ENCODE measurements at places on chromosomes 2 and 18.

GRCh38 chr2:58870704-58871103, 629.6 kb upstream of the FANCL start:
- DNase-seq, result no peak

DNA sequence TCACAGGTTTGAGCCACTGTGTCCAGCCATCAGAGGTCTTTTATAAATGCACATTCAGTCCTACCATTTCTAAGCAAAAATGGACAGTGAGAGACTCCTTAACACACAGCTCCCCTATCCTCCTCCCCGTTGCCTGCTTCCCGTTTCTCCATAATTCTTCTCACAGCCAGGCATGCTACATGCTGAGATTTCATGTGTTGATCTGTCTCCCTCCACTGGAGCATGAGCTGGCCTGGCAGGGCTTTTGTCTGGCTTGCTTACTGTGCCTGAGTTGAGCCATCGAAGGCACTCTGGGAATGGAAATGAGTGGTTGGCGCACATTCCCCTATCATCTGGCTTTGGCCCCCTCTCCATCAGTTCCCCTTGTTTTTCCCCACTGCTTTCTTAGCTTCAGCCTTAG, 413.5 kb downstream of the PTPRM start:
- no peak for DNase-seq

GRCh38 chr2:187976259-187976985, 315.3 kb upstream of the GULP1 start:
- DNase-seq, result no peak

DNA sequence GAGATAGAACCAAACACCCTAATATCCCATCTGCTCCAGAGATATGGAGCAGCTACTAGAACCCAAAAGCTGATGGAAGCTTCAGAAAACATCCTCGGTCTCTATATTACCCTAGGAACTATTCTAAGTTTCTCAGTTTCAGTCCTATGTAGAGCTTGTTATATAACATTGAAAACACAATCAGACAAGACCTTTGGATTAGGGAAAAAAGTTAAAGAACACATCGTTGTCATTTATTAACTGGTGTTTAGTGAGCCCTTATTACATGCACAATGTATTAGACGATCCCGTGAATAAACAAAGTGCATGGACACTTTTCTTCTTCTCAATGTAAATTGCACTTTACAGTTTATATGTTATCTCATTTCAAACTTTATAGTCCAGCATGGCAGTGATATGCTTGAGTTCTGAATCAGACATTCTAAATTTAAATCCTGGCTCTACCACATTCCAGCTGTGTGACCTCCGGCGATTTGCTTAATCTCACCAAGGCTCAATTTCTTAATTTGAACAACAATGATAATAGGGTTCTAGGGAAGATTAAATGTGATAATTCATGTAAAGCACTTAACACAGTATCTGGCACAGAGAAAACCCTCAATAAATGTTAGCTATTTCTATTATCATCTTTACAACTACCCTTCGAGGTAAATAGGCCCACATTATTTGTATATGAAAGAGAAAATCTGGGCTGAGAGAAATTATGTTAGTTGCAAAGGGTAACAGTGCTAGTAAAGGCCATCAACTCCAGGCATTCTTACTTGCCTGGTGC, 83.6 kb upstream of the PIK3C3 start:
- DNase-seq, result no peak

DNA sequence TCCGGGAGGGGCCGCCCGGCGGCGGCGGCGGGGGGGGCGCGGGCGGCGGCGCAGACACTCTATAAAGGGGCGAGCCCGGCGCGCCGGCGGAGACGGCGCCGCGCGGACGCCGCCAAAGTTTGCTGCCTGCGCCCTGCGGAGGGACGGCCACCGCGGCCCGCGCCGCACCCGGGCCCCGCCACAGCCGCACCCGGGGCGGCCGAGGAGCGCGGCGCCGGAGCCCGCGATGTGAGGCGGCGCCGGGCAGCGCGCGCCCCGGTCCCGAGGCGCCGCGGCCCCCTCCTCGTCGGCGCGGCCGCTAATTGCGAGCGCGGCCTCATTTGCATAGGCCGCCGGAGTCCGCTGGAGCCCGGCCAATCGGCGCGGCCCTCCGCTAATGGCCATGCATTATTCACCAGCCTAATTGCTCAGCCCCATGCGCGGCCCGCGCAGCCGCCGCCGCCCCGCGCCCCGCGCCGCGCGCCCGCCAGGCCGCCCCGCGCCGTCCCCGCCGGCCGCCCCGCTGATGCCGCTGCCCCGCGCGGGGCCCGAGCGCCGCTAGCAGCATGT, at the start of gene SALL3:
Gene SALL3 (plus strand): TSS at position 89 of the 549 bp plus-strand sequence. CDS start 457 bp downstream, at position 546.
- DNase-seq, result no peak

Data from NCI-H2171 treated with DMSO at 0.1 percent for 48 hours (cell line).